Activated CD8-positive, alpha-beta memory T cell treated with anti-CD3 and anti-CD28 coated beads, Interleukin-2, amount 10 ng/mL, durations not matched to agents 7 days and 5 days (primary cell): ENCODE measurements at places on chromosomes 12 and 14. TPM values are rescaled to one million over a fixed set of nuclear protein-coding genes. Genes with fewer than 3 reads are reported as not detected.
A peak's percentile ranks its signal among the peaks of the same experiment; 100 is the strongest.

DNA sequence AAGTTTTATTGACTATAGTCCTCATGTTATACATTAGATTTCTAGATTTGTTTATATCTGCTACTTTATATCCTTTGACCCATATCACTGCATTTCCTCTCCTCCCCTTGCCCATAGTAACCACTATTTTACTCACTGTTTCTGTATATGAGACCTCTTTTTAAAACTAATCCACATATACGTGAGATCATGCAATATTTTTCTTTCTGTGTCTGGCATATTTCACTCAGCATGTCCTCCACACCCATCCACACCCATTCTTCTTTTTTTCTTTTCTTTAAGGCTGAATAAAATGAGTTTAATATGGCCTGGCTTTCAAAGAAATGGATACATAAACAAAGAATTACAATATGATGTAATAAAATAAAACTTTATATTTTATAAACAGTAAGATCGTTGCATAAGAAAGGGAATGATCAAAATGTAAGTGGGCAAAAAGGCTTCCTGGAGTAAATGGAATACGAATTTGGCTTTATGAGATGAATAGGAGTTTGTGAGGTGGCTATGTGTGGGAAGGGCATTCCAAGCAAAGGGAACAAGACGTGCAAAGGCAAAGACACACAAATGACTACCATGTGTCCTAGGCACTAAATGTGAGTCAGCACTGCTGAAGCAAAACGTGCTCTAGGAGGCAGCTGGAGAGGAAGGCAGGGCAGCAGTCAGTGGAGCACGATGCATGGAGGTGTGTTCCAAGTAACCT, 53.2 kb upstream of the HIF1A start:
- no peak for DNase-seq

DNA sequence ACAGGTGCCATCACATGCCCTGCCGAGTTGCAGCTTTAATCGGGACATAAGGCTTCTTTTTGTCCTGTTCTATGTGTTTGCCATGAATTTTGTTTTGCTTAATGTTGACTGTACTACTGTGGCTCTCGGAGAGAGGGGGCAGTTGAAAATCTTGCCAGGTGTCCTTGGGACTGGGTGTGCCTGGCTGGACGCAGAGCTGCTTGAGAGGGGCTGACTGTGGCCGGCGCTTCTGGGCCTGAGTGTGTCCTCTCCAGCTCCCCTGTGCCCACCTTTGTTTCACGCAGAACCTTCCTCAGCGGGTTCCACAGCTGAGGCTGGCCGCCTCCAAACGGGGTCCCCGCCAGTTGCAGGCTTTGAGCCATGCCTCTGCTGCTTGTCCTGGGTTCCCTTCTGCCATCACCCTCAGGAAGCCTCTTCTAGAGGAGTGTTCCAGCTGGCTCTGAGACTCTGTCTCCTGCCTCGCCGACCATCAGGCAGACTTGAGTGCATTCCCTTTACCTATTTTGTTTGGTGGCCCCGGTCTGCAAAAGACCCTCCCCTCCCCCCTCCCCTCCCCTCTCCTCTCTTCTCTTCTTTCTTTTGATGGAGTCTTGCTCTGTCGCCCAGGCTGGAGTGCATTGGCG, 49.7 kb downstream of the DDX51 start:
- DNase-seq = no peak

- no peak for DNase-seq
These were observed 28.9 kb upstream of the TMX1 start for GRCh38 chr14:51211149-51211548.

DNA sequence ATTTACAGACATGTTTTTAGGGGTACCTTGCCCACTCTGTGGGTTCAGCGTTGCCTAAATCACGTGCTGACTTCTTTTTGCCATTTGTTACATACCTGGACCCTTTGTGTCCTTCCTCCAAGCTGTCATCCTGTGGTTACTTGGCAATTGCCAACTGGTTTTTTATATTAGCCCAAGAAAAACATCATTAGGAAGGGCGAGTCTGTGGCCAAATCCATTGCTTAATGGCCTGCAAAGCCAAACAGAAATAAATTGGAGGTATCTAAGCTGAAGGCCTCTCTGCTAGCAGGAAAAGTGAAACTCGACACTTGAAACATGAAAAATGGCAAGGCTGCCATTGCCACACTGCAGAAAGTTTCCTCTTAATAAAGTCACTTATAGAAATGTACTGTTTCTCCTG, 190.4 kb downstream of the NUAK1 start:
- no peak for DNase-seq

DNA sequence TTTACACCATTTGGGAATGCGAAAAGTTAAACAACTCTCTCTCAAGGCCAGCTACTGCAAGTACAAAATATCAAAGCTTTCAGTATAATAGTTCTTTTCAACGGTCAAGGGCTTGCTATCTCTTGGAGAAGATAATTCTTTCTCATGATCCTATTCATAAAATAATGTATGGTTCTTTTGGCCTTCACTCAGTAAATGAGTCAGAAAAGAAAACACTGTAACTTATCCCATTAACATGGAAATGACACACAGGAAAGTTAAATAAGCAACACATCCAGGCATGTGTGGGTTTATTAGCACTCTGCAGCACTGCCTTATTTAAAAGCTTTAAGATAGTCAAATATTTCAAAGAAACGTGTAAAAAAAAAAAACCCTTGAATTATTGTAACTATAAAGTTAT, 36.9 kb downstream of the ZFC3H1 start:
- DNase-seq = no peak

DNA sequence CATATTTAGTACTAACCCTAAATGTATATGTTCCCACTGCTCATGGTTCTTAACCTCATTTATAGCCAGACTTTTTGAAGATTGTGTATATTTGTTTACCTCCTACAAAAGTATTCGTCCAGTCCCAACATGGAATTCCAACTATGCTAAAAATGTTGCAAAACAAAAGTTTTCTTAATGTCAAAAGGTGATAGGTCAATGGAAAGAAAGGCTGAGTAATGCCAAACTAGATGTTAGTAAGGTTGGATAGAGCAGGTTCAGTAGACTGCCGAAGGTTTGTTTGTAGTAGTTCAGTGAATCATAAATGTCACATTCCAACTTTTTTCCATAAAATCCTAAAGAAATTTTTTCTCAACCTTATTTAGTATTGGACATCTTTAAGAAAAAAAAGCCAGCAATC, 874.5 kb downstream of the FLRT2 start:
- DNase-seq = no peak

- no peak for DNase-seq
These were observed 1278.4 kb upstream of the FLRT2 start for GRCh38 chr14:84251411-84252115.

GRCh38 chr14:77590845-77591485, 25.5 kb downstream of the SPTLC2 start:
- no peak for DNase-seq

- no peak for DNase-seq
These were observed at the start of gene TMTC1 for GRCh38 chr12:29783773-29784666. TSS of gene TMTC1 (minus strand) at chr12:29783942. CDS start at chr12:29783751, 191 bp downstream.

DNA sequence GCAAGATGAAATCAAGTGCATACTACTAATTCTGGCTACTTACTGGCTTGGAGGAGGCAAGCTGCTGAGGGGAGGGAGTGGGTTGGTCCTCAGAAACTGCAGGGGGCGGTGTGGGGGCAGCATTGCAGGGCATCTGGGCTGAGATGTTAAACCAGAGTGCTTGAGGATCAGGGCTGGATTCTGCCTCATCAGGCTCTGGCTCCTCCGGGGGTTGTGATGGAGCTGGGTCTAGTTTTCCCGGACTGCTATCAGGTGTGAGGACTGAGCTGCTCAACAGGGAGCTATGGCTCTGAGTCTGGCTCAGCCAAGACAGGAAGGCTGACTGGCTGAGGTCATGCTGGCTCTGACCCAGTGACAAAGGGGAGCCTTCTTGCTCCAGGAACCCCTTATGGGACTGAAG, 28.6 kb downstream of the BAZ2A start:
- peak; percentile 56 for DNase-seq

DNA sequence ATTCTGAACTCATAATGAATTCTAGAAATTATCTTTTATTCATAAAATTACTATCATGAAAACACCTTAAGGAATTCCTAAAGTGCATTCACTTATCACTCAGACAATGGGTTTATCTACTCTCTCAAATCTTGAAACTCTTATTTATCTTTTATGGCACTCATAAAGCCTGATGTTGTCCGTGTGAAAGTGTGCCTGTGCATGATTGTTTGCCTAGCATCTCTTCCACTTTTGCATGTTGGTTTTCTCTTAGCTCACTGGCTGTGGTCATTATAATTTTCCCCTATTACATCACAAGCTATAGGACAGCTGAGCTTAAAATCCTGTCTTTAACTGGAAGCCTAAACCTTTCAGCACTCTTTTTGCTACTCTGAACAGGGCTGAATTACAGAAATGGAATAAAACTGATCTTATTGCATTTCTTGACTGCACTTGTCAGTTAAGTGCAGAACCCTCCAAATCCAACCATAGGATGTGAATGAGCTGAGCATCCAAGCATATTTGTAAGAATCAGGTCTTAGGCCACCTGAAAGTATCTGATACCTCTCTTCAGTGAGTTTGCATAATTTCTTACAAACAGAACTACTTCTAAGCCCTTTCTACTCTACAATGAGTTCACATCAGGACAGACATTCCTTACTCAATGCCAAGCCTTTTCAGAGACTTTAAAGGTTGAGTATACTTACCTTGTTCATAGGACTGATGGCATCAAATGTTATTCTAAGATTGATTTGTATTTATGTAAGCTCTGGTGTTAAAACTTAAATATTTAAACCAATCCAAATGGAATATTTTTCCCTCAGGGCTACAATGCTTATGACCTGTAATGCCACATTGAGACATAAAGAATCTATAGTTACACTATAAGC, 221.2 kb upstream of the KITLG start:
- DNase-seq = no peak

DNA sequence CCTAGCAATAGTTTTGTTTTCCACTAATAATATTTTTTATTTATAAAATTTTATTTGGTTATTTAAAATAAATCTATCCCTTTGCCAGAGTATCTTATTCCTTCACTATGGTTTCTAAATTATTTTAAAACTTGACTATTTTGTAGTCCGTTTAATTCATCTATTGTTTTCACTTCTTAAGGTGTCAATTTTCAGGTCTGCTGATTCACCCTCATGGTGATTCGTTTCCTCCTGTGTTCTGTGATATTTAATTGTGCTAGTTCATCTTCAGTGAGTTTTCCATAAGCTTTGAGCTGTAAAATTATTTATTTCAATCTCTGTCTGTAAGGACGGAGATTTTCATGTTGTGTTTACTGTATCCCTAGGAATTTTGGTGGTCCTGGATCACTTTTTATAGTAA, 70.6 kb downstream of the SNAPC1 start:
- no peak for DNase-seq

DNA sequence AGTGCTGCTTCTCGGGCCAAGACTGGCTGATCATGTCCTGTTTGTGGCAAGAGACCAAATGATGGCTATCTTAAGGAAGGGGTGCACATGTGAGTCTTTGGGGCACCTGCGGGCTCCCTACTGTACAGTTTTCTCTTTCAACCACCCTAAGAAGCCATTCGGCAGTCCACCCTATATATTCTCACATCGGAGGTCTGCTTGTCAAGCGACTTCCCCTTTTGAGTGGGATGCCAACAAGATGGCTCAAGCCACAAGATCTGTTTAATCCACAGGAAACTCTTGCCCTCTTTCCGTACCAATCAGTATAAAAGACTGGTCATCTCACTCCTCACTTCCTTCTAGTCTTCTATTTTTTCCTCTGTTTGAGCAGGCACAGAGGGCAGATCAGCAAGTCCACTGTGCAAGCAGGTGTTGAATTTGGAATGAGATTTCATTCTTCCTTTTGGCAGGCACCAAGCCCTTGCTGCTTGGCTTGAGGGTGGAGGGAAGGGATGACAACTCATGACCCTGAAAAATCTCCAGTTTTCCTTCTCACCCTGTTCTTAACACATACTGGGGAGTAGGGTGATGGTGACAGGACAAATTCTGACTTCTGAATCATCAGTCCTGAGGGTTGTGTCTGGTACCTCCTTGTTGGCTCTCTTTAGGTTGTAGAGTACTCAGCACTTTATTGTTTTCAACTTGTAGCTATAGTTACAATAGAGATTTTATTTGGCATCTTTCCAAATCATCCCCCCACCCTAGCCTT, 17.6 kb downstream of the LACRT start:
- no peak for DNase-seq

GRCh38 chr12:109156036-109156435, 39.6 kb downstream of the ACACB start:
- no peak for DNase-seq

DNA sequence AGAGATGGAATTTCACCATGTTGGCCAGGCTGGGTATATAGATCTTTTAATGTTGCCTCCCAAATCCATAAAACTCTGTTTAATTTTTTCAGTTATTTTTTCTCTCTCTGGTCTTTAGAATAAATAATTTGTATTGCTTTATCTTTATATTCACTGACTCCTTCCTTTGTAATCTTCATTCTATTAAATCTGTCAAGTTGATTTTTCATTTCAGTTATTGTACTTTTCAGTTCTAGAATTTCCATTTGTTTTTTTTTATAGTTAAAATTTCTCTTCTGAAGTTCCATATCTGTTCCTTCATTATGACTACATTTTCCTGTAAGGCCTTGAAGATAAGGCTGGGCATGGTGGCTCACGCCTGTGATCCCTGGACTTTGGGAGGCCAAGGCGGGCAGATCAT, 13.6 kb upstream of the SPPL3 start:
- DNase-seq = no peak

GRCh38 chr14:67982711-67983608, 163.4 kb downstream of the RAD51B start:
- DNase-seq = no peak

Gene ITFG2
- 34.9 TPM for total RNA-seq

Gene CABP1
- total RNA-seq = not detected

Gene PARPBP
- 27.2 TPM for total RNA-seq

Gene KRT6A
- total RNA-seq = not detected

Gene SLC8A3
- not detected for total RNA-seq

Gene NKX2-1
- not detected for total RNA-seq

Gene RNASE4
- 2.1 TPM for total RNA-seq

Gene PKP2
- not detected for total RNA-seq

Gene GOLGA3
- 60.4 TPM for total RNA-seq

Gene MTRFR
- total RNA-seq = 31.7 TPM

Gene TGFB3
- 2.1 TPM for total RNA-seq

Gene KCNK10
- not detected for total RNA-seq
